Activated gamma-delta T cell (primary cell): ENCODE measurements at places on chromosomes 6 and 20.
A peak's percentile ranks its signal among the peaks of the same experiment; 100 is the strongest.

- no peak for DNase-seq
Observed at GRCh38 chr20:44326391-44327159, 10.3 kb upstream of the R3HDML start.

DNA sequence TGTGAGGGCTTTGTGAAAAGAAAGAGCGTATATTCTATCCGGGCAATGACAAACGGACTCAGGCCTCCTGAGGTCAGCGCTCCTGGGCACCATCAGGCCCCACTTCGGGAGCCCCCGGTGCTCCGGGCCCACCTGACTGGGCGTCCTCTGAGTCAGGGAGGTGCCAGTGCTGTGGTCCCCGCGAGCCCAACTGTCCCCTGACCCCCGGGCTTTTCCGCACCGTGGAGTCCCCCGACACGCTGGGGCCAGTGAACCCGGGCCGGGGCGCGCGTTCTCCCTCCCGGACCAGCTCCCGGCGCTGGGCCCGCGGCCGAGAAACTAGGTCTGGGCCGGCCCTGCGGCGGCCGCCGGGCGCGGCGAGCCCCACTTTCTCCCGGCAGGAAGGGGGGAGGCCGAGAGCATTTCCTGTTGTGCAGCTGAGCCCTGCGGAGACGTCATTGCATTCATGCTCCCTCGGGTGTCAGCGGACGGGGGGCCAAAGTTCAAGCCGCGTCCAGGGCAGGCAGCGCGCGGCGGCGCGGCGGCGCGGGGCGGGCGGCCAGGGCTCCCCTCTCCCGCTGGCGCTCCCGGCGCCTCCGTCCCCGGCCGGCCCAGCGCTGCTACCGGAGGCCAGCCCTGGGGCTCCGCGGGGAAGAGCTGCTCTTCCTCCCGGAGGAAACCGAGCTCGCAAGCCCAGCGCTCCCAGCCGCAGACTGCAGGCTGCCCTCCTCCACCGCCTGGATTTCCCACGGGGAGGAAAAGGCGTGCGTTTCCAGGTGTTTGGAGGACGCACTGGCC lies 18.3 kb downstream of the HIVEP2 start:
- DNase-seq = peak; percentile 55

GRCh38 chr20:21520702-21521595 lies 7.1 kb upstream of the NKX2-2 start:
- no peak for DNase-seq

DNA sequence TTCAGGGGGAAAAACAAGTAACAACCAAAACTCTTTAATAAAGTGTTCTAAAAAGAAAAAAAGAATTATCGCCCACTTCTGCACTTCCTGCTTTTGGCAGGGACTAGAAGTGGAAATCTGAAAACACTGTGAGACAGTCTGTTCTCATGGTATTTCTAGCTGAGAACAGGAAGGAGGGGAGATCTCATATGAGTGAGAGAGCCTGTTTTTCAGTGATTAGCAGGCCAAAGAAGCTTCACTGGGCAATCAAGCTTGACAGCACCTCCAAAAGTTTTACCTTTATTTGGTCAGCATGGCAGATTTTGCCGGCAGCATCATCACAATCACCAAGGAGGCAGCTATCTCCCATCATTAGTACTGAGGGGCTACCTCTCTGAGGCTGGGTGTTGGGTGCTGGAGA lies 79.5 kb upstream of the ATXN1 start:
- DNase-seq = no peak

- no peak for DNase-seq
Observed at GRCh38 chr6:113289166-113289565, 568.0 kb upstream of the MARCKS start.

DNA sequence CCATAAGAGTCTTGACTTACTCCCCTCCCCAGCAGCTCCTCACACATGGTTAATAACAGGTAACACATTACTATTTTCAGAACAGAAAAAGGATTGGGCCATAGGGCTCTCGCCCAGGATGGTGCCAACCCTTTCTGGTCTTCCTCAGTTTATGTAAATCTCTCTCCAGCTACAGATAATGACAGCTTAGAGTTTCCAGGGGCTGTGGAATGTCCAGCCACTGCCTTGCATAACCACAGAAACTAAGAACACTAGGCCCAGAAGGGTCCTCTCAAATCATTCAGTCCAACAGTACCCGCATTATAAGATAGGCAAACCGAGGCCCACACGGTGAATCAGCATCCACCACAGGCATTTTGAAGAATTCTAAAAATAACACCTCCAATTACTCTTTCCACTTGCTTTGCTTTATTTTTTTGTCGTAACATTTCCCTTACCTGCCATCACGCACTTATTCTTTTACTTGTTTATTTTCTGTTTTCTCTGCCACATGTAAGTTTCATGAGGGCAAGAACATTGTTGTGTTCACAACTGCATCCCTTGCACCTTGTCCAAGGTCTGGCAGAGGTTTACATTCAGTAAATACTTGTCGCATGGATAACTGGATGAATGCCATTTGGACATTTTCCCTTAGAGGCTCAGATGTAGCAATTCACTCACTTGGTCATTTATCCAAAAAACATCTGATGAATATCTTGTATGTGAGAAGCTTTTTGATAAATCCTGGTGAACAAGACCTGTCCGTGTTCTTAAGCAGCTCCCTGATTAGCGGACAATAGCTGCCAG lies 6.4 kb upstream of the SDC4 start:
- DNase-seq = no peak

DNA sequence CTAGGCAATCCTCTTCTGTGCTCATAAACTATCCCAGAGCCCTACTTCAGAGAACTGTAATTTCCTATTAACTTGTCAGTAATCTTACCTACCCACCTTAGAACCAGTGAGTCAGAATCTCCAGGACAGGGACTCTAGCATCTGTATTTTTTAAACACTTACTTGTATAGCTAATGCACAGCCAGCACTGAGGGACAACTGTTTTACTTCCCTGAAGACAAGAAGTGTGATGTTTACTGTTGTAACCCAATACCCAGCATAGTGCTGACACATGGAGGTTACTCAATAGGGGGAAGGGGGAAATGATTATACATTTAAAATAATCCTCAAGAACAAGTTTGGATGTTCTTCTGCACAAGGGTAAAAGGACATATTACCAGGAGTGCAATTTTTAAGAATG lies 130.8 kb downstream of the BTBD9 start:
- no peak for DNase-seq

DNA sequence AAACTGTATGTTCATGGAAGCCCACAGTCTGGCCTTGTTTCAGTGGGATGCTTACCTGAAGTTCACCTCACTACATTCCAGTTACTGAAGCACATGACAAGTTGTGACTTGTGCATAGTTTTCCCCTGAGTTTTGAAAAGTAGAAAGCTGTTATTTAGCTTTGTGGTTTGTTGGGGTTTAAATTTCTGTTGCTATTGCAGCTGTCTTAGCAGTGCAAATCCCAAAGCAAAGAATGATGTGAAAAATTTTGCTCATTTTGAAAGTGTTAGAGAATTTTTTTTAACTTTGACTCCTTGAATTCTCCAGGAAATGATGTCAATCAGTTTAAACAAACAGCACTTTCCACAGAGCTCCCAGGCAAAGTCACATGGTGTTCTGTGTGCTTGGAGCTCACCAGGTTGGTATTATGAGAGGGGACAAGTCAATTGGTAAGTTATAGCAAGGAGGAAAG lies 268.4 kb downstream of the ADGRG6 start:
- no peak for DNase-seq

DNA sequence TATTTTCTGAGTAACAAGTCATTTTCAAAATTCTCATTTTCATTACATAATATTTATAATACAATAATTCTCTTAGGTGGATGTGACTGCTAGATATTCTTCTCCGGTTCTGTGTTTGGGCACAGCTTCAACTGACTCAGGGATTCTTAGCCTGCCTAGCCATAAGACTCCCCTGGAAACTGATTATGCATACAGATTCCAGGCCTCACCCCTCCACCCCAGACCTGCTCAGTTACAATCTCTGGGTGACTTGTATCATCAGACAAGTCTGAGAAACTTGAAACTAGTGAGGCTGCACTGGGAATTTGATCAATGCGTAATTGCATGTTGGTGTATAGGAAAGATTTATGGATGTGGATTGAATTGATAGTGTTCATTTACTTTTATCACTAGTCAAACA lies 25.4 kb downstream of the FLRT3 start:
- DNase-seq = no peak

DNA sequence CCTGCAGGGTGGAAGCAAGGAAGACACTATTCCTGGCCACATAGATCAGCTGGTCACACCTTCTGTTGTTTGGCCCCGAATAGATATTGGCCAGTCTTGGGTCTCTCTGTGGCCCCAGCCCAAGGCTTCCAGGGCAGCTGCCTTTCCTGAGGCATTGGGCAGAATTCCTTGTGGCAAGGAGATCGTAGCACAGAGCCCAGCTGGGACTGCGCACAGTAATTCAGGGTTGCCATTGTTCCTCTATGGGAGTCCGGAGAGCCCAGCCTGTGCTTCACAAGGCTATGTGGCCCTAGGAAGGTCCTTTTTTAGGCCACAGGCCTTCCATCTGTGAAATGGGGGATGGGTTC lies 6.9 kb downstream of the SGK2 start:
- DNase-seq = no peak

GRCh38 chr20:57387945-57388371 lies 3.2 kb upstream of the RBM38 start:
- DNase-seq = no peak

DNA sequence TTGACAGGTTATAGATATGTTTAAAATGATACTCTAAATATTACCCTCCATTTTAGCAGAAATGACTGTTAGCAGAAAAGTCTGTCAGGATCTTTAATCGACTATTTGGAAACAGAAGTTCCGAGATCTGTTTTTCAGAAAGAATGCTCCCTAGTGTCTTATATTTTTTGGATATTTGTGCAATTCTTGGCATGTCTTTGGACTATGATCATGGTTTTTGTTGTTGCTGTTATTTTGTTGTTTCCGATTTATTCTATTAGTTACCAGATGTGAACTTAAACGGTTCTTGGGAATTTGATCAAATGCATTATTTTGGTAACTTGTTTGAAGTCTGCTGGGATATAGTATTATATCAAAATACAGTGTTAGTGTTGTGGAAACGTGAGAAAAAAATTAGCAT lies 106.4 kb upstream of the CEP162 start:
- no peak for DNase-seq

GRCh38 chr20:5474646-5475550 lies 158.1 kb upstream of the PROKR2 start:
- no peak for DNase-seq

DNA sequence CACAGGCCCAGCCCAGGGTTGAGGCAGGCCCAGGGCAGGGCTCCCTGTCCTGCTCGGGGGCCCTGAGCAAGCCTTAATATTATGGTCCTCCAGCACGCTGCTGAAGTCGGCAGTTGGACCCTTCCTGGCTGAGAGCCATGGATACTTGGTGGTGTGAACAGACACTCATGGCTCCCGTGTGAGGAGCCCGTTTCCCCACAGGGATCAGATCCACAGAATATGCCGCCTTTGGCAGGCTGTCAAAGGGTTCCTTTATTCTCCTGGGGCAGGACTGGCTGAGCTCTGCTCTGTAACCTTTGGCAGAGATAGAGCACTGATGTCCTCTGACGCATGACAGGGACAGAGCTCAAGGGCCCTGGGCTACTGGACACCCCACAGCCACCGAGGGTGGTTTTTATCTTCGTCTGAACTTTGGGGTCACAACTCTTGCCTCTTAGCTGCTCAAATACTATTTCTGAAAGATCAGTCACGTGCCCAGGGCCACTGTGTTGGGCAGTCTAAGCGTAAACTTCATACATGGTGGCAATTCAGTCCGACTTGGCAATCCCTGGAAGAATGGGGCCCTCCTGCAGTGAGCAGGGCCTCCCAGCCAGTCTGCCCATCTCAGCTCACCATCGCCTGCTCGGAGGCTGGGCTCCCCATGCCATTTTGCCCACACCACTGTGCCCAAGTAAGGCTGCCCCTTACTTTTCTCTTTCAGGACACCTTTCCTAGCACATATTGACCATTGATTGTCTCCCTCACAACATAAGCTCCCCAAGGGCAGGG lies 49.1 kb downstream of the TTI1 start:
- no peak for DNase-seq

- DNase-seq = no peak
Observed at GRCh38 chr20:56422076-56422823, 10.2 kb downstream of the CASS4 start.

GRCh38 chr6:90536520-90536919 lies 50.4 kb downstream of the MAP3K7 start:
- DNase-seq = no peak

GRCh38 chr6:78770765-78771164 lies 96.6 kb upstream of the IRAK1BP1 start:
- no peak for DNase-seq

GRCh38 chr6:20564269-20564668 lies 30.0 kb downstream of the CDKAL1 start:
- DNase-seq = no peak

DNA sequence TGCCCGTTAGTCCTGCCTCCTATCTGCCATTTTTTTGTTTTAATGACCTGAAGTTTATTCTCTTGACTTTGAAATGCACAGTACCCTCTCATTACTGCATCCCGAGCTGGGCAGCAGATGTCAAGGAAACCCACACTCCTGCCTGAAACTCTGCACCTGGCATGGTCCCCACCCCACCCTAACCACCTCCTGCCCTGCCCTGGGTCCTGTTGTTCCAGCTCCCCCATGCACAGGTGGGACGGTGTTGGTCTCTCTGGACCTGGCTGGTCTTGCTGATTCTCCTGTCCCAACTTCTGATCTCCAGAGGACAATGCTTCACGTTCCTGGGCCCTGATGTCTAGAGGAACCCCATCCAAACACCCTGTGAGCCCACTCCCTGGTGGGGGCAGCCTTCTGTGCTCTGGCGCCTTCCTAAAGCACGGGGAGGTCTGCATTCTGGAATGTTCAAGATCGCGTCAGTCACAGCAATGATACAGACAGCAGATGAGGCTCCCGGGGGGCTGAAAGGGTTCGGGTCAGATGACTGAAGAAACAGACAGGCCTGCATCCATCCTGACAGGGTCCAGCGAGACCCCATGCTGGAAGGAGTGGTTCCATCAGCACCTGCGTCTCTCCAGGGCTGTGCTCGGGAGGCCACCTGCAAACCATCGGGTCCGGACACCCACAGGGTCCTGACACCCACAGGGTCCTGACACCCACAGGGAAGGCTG lies 73.6 kb downstream of the ERMARD start:
- no peak for DNase-seq

- no peak for DNase-seq
Observed at GRCh38 chr20:4563534-4563933, 158.2 kb upstream of the PRND start.

DNA sequence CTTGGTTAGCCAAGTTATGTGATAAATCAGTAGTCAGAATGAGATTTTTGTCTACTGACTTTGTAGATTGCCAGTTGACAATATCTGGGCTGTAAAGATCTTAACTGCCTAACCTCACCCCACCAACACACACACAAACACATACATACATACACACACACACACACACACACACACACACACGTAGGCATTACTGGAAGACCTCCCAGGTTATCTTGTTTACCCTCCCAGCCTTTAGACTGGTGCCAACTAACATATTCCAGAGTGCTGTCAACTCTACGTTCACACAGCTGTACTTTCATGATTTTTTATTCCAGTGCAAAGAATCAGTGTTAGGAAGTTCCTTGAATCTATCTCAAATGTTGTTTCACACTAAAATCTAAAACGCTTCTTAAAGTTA lies 38.9 kb downstream of the BMP5 start:
- no peak for DNase-seq

GRCh38 chr6:147077251-147077650 lies 127.0 kb upstream of the STXBP5 start:
- DNase-seq = no peak
